ENCODE measurements at places on chromosomes 16 and 17. TPM values are rescaled to one million over a fixed set of nuclear protein-coding genes. Genes with fewer than 3 reads are reported as not detected.

GRCh38 chr16:46907061-46907774 lies 23.1 kb downstream of the GPT2 start:
- no peak for DNase-seq

DNA sequence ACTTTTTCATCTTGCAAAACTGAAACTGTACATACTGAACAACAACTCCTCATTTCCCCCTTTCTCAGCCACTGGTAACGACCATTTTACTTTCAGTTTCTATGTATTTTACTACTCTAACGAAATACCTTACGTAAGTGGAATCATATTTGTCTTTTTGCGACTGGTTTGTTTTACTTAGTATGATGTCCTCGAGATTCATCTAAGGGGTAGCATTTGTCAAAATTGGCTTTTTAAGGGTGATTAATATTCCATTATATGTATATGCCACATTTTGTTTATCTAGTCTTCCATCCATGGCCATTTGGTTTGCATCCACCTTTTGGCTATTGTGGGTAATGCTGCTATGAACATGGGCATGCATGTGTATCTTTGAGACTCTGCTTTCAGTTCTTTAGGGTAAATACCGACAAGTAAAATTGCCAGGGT lies 10.4 kb downstream of the KPNB1 start:
- DNase-seq: no peak

SPATA22 gene
- not detected for total RNA-seq

- no peak for DNase-seq
These were observed 21.2 kb upstream of the HOXB9 start for GRCh38 chr17:48647103-48647962.

DNA sequence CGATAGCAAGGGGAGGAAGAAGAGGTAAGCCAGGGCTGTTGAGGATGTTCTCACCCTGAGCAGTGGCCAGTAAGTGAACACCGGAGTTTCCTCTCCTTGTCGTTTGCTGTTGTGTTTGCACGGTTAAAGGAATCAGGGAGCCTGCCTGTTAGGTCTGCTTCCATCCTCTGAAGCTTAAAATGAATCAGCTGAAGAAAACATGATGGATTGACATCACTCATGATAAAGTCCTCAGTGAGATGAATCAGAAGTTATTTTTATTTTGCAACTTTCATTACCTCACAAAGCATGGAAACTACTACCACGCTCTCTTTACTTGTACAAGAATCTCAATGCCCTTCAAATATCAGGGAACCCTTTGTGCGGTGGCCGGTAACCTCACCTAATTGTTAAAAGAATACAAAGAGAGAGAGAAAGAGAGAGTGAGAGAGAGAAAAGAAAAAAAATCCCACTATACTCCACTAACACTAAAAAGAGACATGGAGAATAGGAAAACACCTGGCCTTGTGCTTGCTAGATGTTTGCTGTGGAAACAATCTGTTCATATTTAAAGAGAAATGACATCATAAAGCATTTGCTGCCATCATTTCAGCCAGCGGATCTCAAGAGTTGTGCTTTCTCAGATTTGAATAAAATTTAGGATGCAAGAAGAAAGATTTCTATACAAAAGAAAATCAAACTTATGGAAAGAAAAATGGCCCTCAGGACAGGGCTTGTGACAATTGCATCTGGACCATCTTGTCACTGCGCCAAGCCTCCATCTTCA lies 441.6 kb upstream of the SALL1 start:
- DNase-seq: no peak

VPS35 gene
- total RNA-seq: 132 TPM

All from progenitor cell of endocrine pancreas (in vitro differentiated cells).